SW 1271 (cell line): ENCODE measurements at places on chromosomes 1 and 21.
A peak's percentile ranks its signal among the peaks of the same experiment; 100 is the strongest.

DNA sequence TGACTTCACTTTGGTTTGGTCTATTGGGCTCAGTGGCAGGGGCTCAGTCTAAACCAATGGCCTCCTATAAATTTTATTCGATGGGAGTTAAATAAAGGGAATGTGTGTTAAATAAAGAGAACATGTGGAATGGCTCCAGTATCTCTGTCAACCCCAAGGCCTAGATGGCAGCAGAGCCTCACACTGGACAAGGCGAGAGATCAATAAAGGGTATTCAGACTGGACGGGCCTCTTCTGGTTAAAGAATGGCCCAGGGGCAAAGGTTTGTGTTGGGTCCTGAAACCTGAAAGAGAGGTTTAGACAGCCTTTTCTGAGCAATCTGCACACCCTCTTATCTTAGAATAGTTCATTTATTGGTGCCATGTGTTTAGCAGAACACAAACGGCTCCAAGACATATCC lies 34.7 kb downstream of the SH3BP5L start:
- DNase-seq: no peak

GRCh38 chr1:33346927-33347649 lies 26.2 kb upstream of the A3GALT2 start:
- DNase-seq: peak; percentile 83

GRCh38 chr1:204106825-204107224 lies 33.9 kb downstream of the SOX13 start:
- DNase-seq: no peak

- no peak for DNase-seq
These were observed at the start of gene CNR2 for GRCh38 chr1:23913212-23913880. CNR2 (minus strand) TSS chr1:23913362; CDS start chr1:23875617, 37,745 bp downstream.

DNA sequence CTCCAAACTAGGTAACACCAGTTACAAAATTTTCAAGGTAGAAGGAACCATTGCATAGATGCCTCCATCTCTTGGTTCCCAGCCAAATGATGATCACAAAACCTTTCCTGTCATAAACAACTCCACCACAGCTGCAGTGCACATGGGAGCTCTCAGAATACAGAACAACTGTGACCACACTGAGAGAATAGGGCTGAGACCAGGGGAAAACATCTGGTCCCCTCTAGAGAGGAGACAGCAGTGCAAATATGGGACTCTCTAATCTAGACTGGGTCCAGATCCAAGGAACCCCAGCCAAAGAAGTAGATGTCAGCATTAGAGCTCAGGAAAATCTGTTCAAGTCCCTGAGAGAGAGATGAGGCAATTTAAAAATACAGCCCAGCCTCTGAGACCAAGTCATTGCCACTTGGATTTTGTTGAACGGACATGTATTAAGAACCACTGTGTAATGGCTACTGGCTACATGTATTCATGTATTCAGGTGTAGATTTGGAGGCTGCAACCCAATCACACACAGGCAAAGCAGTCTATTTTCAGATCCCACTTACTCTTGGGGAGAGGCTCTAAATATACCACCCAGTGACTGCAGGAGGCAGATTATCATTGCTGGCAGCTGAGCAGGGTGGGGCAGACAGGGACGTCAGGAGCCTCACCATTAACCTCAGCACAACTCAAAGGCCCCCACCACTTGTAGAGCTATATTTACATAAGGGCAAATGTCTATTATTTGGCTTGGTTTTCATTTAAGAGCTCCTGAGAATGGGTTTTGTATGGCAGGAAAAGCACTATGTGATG lies 7.6 kb upstream of the RXRG start:
- no peak for DNase-seq
